Spinal cord (tissue), 10 donors: ENCODE measurements at places on chromosomes 12 and 14.

- no peak for DNase-seq
Measured at GRCh38 chr14:88248606-88249005, 74.5 kb downstream of the KCNK10 start.

DNA sequence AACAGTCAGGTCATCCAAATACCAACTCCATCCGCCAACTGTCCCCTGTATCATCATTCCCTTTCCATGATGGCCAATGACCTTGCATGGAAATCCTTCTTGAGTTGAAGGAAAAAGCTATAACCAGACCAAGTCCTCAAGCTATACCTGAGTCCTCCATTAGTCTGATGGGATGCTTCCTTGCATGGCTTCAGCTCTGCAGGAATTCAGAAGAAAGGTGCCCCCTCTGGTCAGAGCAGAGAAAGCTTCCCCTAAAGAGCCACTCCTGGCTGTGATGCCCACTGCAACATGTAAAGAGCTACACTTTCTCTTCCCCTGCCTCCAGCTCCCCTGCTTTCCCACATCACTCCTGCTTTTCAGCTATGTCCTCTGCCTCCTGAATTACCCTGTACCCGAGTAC is 43.1 kb upstream of the FKBP4 start:
- no peak for DNase-seq

- DNase-seq: no peak
Measured at GRCh38 chr12:130063866-130064265, 98.4 kb upstream of the FZD10 start.

GRCh38 chr14:95663226-95663797 is 22.9 kb upstream of the TCL1B start:
- no peak for DNase-seq

GRCh38 chr12:52496590-52497071 is 3.6 kb upstream of the KRT6A start:
- DNase-seq: no peak

DNA sequence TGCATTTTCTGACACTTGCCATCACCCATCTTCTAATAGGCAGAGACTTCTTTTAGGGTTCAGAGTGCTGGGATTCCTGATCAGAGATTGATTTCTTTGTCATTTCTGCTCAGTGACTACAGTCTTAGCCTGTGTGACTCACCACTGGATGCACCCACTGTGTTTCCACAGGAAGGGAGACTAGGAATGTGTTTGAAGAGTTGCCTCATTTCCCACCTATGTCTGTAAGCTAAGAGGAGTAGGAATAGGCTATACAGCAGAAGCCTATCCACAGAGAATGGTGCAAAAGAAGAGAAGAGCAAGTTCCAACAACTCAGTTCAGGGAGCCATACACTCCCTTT is 60.2 kb upstream of the ACTN1 start:
- DNase-seq: no peak

GRCh38 chr12:115932066-115932465 is 345.4 kb downstream of the MED13L start:
- DNase-seq: no peak

DNA sequence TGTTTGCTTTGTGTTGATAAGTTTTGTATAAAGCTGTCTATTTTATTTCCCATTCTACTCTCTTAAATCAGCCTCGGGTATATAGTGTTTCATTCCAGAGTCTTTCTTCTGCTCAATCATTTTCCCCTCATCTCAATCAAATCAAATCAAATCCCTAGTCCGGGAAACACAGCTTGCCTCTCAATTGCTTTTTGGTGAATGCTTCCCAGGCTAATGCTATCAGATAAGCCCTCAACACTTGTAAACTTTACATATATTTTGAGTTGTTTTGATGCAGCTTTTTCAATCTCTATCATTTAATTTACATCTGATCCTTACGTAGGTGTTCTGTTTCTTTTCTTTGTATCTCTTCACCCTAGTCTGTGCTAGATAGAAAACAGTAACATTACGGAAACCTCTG is 416.7 kb upstream of the PDE3A start:
- no peak for DNase-seq

GRCh38 chr12:57273516-57273915 is 22.5 kb upstream of the STAC3 start:
- no peak for DNase-seq

DNA sequence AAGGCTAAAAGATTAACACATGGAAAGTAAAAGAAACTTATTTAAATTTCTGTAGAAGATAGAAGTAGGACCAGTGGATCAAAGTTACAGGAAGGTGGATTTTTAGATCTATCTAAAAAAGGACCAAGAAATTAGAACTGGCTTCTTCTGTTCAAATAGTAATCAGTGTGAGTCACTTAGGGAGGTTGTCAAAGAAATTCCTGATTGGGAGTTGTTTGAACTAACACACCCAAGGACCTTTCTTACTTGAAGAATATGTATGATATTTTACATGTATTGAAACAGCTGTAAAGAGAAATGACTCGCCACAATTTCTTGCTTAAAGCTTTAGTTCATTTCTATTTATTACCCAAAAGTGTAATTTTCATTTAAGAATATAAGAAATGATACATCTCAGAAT is 256.9 kb downstream of the RAD51B start:
- DNase-seq: no peak

GRCh38 chr14:68458840-68459469 is 333.9 kb downstream of the ZFP36L1 start:
- DNase-seq: peak; percentile 43

GRCh38 chr14:101018561-101019290 is 115.2 kb upstream of the RTL1 start:
- DNase-seq: no peak

GRCh38 chr12:22803725-22804124 is 178.8 kb downstream of the ETNK1 start:
- DNase-seq: no peak

DNA sequence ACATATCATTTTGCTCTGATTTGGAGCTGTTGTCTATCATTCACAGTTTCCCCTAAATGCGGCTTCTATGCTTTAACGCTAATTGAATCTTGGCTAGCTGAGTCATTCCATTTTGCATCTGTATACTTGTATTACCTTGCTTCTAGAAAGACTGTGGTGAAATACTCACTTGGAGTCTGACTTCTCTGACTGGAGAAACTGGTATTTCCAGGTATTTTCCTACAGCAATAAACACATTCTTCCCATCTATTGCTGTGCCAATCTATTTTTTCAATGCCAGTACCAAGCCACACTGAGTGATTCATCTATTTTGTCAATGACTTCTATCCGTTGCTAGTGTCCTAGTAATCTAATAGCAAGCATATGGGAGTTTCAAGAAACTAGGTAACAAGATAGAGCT is 76.0 kb upstream of the ST8SIA1 start:
- DNase-seq: no peak

DNA sequence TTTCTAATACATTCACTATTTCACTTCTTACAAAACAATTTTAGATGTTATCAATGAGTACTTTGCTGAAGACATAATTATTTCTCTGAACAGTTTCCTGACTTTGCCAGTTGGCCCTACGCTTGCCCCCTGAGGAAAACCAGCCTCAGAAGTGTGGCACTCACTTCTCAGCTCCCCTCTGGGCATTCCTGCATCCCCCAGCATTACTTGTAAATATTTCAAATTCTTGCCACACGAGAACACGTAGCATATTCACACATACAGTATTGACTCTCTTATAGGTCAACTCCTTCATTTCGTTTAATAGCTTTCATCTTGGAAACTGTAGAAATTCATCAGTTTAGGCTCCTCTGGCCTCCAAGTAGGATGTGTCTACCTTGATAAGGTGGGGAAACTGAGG is 65.2 kb downstream of the OTX2 start:
- DNase-seq: no peak

- DNase-seq: no peak
Measured at GRCh38 chr12:128790653-128791373, 32.9 kb downstream of the SLC15A4 start.

GRCh38 chr14:38137005-38137404 is 70.7 kb upstream of the SSTR1 start:
- DNase-seq: no peak

DNA sequence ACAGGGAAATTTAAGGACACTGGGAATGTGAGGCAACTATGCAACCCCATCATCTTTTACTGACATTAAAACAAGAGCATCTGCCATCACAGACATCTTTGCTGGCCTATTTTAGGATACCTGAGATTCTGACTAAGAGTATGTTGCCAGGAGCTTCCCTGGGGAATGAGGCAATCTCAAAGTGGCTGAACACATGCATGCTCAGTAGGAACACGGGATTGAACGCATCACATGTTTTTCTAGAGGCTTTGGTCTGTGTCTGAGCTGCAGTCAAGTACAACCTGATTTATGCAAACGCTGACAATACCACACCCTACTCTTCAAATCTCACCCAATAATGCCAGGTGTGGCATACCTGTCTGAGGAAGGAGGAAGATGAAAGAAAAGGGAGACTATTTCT is 416.5 kb downstream of the NELL2 start:
- DNase-seq: peak; percentile 46

GRCh38 chr14:65396082-65396910 is 16.2 kb upstream of the FUT8 start:
- DNase-seq: no peak

GRCh38 chr12:47868041-47868440 is 36.8 kb downstream of the VDR start:
- no peak for DNase-seq

- no peak for DNase-seq
Measured at GRCh38 chr12:107845980-107846659, 71.6 kb downstream of the ASCL4 start.

DNA sequence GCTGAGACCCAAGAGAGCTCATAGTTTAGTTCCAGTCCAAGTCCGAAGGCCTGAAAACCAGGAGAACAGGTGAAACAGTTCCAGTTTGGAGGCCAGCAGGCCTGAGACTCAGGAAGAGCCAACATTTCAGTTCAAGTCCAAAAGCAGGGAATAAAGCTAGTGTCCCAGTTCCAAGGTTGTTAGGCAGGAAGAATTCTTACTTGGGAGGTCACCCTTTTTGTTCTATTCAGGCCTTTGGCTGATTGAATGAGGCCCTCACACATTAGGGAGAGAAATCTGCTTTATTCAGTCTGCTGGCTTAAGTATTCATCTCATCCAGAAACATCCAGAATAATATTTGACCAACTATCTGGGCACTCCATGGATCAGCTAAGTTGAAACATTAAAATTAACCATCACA is 294.6 kb downstream of the PCNX1 start:
- DNase-seq: no peak

DNA sequence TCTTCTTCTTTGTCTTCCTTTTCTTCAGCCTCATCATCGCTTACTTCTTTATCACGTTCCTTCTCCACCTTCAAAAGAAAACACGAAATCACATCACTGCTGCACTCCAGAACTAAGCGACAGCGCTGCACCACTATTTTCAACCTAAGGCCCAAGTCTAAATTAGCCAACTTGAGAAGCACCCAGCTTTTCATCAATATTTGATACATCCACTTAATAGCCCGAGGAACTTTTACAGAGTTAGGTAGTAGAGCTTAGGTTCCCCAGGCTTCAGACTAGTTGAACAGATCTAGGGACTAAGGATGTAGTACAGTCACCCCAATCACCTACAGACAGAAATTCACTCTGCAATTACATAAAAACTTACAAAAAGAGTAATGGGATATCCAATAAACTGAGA is 1.9 kb downstream of the HSP90AA1 start:
- no peak for DNase-seq

GRCh38 chr14:29843981-29844380 is 83.7 kb downstream of the PRKD1 start:
- DNase-seq: no peak

DNA sequence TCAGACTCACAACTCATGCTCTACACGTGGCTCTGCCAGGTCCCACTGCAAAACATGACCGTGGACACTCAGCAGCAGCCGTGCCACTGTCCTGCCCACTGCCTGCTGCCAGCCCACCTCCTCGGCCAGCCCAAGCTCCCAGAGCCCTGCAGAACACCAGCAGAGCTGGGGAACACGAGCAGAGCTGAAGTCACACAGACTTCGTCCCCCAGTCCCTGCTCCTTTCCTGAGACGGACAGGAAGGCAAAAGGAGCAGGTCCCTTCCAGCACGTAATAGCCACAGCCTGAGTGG is 152.1 kb downstream of the DPF3 start:
- DNase-seq: no peak

DNA sequence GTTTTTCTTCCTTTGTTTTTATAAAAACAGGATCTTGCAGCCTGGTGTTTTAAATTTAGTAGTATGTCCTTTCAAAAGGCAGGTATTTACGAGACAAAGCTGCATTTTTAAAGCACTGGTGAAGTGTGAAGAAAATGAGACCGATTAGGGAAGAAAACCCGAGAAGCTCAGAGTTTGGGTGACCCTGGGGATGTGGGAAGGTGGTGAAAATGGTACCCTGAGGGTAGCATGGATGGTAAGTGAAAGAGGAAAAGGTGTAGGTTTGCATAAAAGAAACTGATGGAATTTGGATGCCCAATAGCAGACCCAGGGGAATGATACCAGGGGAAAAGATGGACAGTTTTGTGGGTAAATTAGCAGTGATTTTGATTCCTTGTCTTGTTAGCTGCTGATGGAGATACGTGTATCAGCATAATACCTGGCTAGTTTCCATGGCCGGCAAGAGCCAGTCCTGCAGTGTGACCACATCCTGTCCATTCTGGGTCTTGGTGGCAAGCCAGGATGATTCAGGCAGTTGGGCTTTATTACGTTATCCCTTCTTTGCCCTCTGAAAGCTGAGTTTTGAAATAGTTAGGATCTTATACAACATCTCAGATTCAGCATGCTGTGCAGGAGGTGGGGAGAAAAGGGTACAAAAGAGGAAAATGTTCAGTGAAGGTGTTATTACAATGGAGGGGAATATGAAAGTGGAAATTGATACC is 8.9 kb downstream of the BICD1 start:
- no peak for DNase-seq
